ENCODE measurements at places on chromosomes 2 and 18. TPM values are rescaled to one million over a fixed set of nuclear protein-coding genes. Genes with fewer than 3 reads are reported as not detected.

NCKAP5 gene
- 14.0 TPM for total RNA-seq

USP34 gene
- total RNA-seq, result 226 TPM

TM4SF20 gene
- not detected for total RNA-seq

QPCT gene
- 5.9 TPM for total RNA-seq

ORC4 gene
- total RNA-seq, result 95.5 TPM

SERPINE2 gene
- 43.8 TPM for total RNA-seq

UGT1A4 gene
- not detected for total RNA-seq

EMILIN1 gene
- total RNA-seq, result 4.5 TPM

TPO gene
- total RNA-seq, result not detected

SNED1 gene
- total RNA-seq, result 3.3 TPM

OSR1 gene
- 4.4 TPM for total RNA-seq
